Nasal cavity respiratory epithelium epithelial cell of viscerocranial mucosa (primary cell): ENCODE measurements at places on chromosomes 5 and 9. TPM values are rescaled to one million over a fixed set of nuclear protein-coding genes. Genes with fewer than 3 reads are reported as not detected.

Gene POLR1E
- 34.9 and 42.1 TPM in 2 replicates for total RNA-seq

Gene HTR4
- total RNA-seq = not detected in 2 replicates

Gene ZNF658
- 5.1 and 6.8 TPM in 2 replicates for total RNA-seq

Gene LARP1
- 66.0 and 138 TPM in 2 replicates for total RNA-seq

Gene GALNT12
- total RNA-seq = 0.34 and 4.3 TPM in 2 replicates

Gene MEIKIN
- total RNA-seq = not detected in 2 replicates

Gene FOXD1
- total RNA-seq = 5.2 and 13.0 TPM in 2 replicates
